ENCODE measurements at places on chromosomes 4 and X. TPM values are rescaled to one million over a fixed set of nuclear protein-coding genes. Genes with fewer than 3 reads are reported as not detected.

- DNase-seq: no peak
These were observed 7.1 kb downstream of the RASSF6 start for GRCh38 chr4:73613130-73613529.

DNA sequence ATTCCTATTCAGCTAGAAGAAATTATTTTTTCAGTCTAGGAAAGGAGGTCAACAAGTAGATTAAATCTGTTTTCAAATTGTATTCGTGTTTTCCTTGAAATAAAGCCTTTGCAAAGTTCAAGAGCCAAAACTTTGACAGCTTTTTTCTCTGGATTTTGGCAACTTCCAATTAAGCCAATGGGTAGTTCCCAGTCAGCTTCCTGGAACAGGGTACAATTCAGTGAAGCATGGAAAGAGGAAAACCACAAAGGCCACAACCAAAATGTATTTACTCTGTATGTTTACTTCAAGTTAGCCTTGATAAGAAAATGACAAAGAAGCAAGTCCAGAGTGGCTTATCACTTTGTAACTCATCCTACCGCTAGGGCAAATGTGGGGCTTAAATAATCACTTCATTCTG is 188.6 kb downstream of the COMMD8 start:
- DNase-seq: no peak

GRCh38 chrX:129724754-129725153 is 14.0 kb upstream of the XPNPEP2 start:
- DNase-seq: no peak

GRCh38 chrX:139738581-139738980 is 30.6 kb upstream of the MCF2 start:
- DNase-seq: no peak

- no peak for DNase-seq
These were observed 24.5 kb downstream of the GIMD1 start for GRCh38 chr4:106343865-106344646.

DNA sequence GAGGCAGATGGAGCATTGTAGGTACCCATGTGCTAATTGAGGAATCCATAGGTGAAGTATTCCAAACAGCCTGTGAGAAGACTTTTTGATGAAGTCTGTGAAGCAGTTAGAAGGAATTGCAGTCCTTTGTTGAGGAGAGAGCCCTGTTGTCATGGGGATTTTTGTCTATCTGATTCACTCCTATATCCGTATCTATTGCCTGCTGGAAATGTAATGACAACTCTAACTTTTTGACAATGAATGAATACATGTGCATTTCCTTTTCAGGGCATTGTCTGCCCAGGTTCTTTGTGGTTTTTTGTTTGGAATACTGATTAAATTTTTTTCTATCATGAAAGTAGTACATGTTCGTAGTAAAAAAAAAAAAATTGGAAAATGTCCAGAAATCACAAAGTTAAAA is 31.1 kb downstream of the STK32B start:
- no peak for DNase-seq

- no peak for DNase-seq
These were observed 61.4 kb upstream of the TMEM150C start for GRCh38 chr4:82623121-82623683.

DNA sequence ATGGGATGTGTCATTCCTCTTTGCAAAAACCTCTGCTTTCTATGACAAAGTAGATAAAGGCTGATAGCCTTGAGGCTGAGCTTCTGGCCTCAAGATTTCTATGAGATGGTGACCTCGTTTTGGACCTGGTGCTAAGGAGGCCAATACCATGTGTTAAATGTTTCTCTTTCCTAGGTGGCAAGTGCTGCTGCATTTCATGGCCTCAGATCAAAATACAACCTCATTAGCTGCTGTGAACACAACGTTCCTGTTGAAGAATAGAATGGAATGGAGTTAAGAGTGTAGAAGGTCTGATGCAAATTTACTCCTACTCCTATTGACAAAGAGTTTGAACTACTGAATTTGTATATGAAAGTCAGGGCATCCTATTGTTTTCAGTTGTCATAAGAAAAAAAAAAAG is 112.0 kb downstream of the C4orf51 start:
- no peak for DNase-seq

DNA sequence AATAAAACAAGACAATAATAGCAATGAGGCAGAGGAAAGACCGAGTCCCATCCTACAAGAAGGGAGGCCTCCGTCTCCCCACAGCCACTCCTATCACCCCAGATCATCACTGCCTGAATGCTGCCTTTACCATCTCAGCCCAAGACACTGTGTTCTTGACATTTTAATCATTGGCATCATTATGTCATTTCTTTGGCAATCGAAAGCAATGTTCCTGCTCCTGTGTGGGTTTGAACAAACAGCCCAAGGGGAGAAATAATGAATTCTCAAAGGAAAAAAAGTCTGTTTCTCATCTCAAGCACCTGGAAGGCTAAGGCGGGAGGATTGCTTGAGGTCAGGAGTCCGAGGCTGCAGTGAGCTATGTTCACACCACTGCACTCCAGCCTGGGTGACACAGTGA is 73.0 kb upstream of the ACSL1 start:
- DNase-seq: no peak

DNA sequence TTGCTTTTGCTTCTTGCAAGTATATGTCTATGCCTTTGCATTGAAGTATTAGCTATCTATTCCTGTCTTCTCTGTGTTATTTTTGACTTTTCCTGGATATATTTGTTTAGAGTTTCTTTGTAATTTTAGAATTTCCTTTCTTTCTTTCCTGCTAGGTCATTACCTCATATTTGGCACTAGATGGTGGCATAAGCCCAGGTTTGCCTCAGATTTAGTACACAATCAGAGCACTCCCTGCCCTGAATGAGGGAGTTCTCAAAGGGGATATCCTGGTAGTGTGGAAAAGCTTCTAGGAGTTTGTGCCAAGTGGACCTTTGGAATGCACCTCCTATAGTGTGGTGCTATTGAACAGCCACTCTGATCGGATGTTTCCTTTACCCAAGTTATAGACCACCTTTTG is 181.6 kb downstream of the UGT8 start:
- peak; percentile 24 for DNase-seq

DNA sequence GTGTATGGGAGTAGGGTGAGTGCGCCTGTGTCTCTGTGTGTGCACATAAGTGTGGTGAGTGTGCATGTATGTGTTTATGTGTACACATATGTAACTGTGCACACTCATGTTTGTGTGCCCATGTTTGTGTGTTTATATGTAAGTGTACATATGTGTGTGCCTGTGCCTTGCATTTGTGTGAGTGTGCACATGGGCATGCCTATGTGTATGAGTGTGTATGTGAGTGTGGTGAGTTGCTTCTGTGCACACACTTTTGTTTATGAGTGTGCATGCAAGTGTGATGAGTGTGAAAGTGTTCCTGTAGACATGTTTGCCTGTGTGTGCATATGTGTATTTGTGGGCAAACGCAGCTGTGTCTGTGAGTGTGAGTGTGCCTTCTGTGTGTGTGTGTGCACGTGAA is 7.2 kb downstream of the IL9R start:
- no peak for DNase-seq

DNA sequence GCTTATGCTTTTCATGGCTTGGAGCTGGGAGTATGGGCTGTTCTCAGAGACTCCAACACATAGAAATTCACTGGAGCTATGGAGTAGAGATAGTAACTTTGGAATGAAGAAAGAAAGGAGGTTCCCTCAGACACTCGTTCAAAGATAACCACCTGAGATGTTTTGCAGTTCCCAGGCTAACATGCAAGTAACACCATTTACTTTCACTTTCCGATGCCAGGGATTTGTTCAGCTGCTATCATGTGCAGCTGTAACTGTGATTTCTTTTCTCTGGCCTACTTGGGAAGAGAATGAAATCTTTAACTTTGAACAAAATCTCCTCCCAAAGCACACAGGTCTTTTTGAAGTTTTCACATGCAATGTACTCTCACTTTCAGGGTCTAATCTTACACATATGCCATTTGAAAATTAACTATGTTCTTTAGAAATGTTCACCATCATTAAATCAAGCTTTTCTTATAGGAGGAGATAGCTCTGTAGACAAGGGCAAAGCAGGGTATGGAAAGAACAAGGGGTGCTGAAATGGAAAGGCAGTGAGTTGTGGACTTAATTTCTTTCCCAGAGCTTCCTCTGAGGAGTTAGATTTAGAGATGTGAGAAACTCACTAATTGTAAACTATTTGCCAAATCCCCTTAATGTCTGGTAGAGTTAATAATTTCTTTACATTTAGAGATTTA is 514.3 kb downstream of the PDHA2 start:
- no peak for DNase-seq

GRCh38 chrX:110750526-110751189 is 45.0 kb downstream of the CHRDL1 start:
- DNase-seq: no peak

- no peak for DNase-seq
These were observed 297.4 kb upstream of the TACR3 start for GRCh38 chr4:104017213-104017612.

- DNase-seq: no peak
These were observed 92.8 kb downstream of the CBR4 start for GRCh38 chr4:168917138-168917779.

- no peak for DNase-seq
These were observed 2.1 kb upstream of the STAP1 start for GRCh38 chr4:67556436-67556835.

DNA sequence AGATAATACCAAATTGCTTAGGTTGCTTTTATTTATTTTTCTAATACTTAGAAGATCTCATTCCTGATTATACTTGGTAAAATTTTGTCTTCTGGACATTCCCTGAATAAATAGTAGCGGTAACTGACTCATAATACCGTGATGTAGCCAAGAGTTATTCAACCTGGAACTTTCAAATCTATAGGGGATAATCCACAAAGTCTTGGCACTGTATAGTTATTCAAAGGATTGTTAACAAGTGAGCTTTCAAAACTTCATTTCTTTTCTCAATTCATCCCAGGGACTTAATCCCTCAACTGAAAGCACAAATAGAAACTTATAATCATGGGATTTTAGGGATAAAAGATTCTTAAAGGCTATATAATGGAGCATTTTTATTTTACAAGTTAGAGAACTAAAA is 1383.3 kb downstream of the FAM133A start:
- DNase-seq: no peak

GRCh38 chr4:102500696-102501446 is at the start of gene NFKB1:
NFKB1 (plus strand) TSS chr4:102501359; CDS start chr4:102525519, 24,160 bp downstream.
- peak; percentile 69 for DNase-seq

GRCh38 chr4:119774840-119775239 is 146.2 kb upstream of the PDE5A start:
- DNase-seq: no peak

DNA sequence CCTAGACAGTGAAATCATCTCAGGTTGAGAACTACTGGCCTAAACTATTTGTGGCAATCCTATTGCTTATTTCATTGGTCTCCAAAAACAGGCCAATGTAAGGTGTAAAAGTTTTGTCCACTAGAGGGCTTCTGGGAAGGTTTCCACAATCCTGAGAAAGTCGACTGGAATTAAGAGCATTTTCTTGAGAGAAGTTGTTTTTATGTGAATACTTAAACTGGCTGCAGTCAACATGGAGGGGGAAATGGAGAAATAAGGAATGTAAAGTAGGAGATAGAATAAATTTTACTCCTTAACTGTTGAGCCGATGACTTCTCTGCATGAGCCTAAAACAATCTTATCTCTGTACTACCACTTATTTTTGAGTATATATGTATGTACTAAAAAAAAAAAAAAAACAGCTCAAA is 11.0 kb upstream of the EIF4E start:
- DNase-seq: no peak

DNA sequence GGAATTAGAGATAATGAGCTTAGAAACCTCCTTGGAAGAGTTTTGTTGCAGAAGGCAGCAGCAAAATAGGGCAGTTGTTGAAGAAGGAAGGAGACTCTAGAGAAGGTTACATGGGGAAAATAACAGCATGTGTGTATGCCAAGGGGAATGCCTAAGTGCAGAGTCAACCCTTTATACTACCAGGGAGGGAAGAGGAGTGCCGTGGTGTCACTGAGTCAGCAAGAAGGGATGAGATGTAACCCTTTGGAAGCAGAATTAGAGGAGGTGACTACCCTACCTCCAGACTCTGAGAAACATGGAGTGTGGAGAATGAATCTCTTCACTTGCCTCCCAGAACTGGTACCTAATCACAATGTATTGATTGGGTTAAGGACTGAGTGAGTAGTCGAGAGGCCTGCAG is 6.7 kb upstream of the GABRE start:
- no peak for DNase-seq

GRCh38 chr4:44326741-44327140 is 121.9 kb downstream of the KCTD8 start:
- DNase-seq: no peak

DNA sequence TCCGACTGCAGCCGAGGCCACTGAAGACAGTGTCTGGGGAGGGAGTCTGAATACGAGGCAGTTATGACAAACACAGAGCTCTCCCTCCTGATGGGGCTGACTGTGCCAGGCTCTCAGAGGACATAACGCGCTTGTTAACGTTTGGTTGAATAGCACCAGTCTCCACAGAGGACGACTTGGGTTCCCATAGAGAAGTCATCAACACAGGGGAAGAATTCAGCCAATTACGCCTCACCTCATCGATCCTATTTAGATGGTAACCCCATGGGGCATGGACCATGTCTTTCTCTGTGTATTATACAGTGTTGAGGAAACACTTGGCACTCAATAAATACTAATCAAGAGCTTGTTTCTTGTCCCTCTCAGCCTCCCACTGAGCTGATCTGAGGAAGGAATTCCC is 642.6 kb upstream of the LCORL start:
- DNase-seq: no peak

DNA sequence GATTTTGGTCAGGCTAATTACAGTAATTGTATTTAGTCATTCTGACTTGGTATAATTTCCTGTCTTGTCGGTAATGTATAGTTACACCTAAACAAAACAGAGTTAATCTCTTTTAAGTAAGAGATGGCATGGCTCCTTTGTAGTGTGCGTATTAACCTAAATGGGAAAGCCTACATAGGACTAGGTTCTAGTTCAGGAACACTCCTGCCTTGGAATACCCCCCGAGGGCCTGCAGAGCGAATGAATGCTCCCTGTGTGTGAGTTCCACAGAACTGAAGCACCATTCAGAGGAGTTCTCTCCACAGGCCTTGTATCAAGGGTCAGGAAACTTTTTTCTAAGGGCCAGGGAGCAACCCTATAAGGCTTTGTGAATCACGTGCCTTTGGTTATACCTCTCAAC is 44.9 kb upstream of the STIM2 start:
- no peak for DNase-seq

- DNase-seq: no peak
These were observed 55.7 kb downstream of the BTC start for GRCh38 chr4:74738464-74739143.

GRCh38 chr4:71665358-71665757 is 118.5 kb downstream of the GC start:
- DNase-seq: no peak

Gene GABRB1
- not detected for total RNA-seq

Gene CCDC120
- 6.5 TPM for total RNA-seq

Gene KLHL5
- 5.9 TPM for total RNA-seq

Gene FGB
- not detected for total RNA-seq

Gene MAGED4B
- total RNA-seq: 7.3 TPM

Gene EFNB1
- total RNA-seq: 10.9 TPM

Gene PNMA3
- total RNA-seq: 0.26 TPM

Gene MID1IP1
- 42.8 TPM for total RNA-seq

Gene SHROOM2
- total RNA-seq: 9.9 TPM

Gene CABS1
- total RNA-seq: not detected

All from body of pancreas (tissue), 4 donors.